ENCODE measurements at places on chromosomes 6 and 20. TPM values are rescaled to one million over a fixed set of nuclear protein-coding genes. Genes with fewer than 3 reads are reported as not detected.

GRCh38 chr6:134229520-134229919 is 88.4 kb downstream of the SGK1 start:
- DNase-seq: no peak

- DNase-seq: no peak
These were observed 201.4 kb downstream of the ARHGAP18 start for GRCh38 chr6:129508477-129509145.

DNA sequence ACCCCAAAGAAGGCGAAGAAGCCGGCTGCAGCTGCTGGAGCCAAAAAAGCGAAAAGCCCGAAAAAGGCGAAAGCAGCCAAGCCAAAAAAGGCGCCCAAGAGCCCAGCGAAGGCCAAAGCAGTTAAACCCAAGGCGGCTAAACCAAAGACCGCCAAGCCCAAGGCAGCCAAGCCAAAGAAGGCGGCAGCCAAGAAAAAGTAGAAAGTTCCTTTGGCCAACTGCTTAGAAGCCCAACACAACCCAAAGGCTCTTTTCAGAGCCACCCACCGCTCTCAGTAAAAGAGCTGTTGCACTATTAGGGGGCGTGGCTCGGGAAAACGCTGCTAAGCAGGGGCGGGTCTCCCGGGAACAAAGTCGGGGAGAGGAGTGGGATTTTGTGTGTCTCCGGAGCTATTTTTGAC is 69.6 kb downstream of the HFE start:
- DNase-seq: peak; percentile 72

- no peak for DNase-seq
These were observed 6.9 kb downstream of the VGLL2 start for GRCh38 chr6:117272032-117272866.

GRCh38 chr6:17392978-17393891 is at the start of gene CAP2:
Gene CAP2 (plus strand): TSS chr6:17393595. CDS start chr6:17421556, 27,961 bp downstream.
- no peak for DNase-seq

DNA sequence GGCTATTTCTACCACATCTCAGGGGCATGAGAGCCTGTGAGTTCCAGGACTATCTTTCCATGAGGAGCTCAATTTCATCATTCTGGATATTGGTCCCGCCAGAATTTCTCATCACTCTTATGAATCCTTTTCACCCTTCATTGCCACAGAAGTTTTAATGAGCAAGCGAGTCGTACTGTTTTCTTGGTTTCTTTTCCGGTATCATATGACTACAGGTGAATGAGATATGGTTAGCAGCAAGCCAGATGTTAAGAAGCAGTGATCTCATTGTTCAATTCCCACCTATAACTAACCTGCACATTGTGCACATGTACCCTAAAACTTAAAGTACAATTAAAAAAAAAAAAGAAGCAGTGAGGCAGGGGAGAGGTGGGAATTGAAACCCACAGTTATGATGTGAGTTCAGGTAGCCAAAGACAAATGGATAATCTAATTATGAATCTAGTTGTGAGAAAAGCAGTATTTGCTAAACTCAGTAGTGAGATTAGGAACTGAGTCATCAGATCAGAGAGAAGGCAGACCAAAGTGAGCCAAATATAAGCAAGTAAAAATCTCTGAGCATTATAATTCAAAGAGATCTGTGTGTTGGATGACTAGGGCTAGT is 78.0 kb upstream of the ELOVL5 start:
- no peak for DNase-seq

DNA sequence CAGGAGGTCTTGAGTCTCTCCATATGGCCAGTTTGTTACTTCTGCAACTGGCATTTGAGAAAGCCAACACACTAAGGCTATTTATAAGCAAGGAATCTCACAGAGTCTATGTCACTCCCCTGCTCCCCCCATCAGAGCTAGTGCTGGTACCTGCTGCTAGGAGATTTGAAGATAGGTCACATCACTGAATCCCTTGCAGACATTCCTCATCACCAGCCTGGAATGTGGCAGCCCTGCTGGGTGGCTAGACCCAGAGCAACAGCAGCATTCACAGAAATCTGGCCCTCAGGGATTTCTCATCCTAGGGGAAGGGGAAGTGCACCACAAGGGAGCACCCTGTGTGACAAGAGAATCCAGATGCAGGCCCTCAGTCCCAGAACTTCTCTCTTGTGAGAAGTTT is 672.1 kb downstream of the HACE1 start:
- no peak for DNase-seq

- no peak for DNase-seq
These were observed 2.3 kb downstream of the ARFRP1 start for GRCh38 chr20:63705232-63706026.

DNA sequence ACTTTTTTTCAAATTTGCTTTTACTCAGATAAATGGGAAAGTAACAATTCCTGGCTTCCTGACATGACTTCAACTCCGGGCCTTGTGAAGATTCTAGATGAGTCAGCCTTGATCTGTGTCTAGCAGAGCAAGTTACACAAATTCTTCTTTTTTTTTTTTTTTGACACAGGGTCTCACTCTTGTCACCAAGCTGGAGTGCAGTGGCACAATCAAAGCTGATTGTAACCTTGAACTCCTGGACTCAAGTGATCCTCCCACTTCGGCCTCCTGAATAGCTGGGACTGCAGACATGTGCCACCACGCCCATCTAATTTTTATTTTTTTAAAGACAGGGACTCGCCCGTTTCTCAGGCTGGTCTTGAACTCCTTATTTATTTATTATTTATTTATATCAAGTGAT is 7.3 kb upstream of the ARHGAP18 start:
- no peak for DNase-seq

GRCh38 chr6:46451343-46451742 is 39.9 kb downstream of the RCAN2 start:
- DNase-seq: no peak

- DNase-seq: no peak
These were observed 105.2 kb downstream of the CDK19 start for GRCh38 chr6:110710115-110710514.

GRCh38 chr6:2866171-2866846 is 24.6 kb upstream of the SERPINB1 start:
- no peak for DNase-seq

DNA sequence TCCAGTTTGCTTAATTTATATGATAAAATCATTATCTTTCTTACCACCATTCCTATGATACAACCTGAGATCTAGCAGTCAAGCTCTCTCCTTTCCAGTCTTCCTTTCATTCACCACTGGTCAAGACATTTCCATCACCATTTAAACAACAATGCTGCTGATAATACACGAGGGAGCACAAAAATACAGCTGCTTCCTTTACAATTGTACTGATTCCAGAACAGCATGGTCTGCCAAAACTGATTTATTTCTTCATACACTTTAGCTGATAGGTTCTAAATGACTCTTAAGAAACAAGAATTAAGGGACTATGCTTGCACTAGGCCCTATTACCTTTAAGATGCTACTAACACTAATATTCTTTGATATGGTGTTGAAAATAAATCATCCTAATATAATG is 65.0 kb downstream of the EPM2A start:
- no peak for DNase-seq

GRCh38 chr6:138862456-138862855 is 66.6 kb downstream of the ECT2L start:
- no peak for DNase-seq

GRCh38 chr6:87623248-87623647 is 33.3 kb downstream of the ORC3 start:
- no peak for DNase-seq

- DNase-seq: no peak
These were observed 8.2 kb upstream of the PRSS16 start for GRCh38 chr6:27239258-27239657.

DNA sequence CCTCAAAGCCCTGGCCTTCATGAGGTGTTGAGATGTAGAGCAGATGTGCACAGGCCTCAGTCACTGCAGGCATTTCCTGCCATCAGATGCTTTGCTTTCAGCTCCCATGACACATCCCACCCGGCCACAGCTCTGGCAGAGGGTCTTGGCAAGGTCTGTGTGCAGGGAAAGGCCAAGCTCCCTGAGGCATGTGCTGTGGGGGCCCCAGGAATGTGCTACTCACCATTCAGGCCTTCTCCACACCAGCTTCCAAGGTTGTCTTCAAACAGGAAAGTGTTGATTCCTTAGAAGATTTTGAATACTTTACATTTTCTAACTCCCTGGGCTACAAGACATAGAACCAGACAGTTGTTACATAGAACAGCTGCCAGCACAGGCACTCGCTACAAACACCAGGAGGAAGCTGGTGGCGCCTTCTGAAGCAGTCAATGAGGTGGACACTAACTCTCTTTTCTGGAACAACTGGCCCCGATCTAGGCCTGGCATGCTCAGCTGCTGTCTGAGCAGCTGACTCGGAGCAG is 27.8 kb downstream of the CASS4 start:
- no peak for DNase-seq

DNA sequence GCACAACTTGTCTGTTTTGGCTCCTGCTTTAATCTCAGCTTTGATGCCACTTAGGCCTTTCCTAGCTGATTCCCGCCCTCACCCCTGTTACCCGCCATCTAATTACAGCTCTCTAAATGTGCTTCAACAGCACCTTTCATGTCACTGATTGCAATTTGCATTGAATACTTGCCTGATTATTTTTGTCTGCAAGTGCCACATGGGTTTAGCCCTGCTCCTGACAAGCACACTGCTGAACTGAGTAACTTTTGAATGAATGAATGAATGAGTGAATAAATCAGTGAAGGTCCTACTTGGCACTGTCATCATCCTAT is 591 bp upstream of the DCBLD1 start:
- DNase-seq: peak; percentile 8

DNA sequence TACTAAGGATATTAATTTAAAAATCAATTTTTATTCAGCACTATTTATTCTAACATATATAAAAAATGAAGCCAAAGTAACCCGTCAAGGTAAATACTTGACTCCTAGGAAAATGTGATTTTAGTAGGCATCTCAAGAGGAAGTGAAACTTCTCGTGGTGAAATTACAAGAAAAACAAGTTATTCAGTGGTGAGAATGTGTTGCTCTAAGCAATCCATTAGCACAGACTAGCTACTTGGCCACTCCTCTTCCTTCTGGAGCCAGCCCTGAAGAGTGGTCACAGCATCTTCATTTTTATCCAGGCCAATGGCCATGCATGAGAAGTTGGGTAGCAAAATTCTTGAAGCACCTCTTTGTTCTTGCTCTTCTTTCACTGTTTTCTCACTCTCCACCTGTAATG is 40.4 kb upstream of the GFRAL start:
- DNase-seq: no peak

DNA sequence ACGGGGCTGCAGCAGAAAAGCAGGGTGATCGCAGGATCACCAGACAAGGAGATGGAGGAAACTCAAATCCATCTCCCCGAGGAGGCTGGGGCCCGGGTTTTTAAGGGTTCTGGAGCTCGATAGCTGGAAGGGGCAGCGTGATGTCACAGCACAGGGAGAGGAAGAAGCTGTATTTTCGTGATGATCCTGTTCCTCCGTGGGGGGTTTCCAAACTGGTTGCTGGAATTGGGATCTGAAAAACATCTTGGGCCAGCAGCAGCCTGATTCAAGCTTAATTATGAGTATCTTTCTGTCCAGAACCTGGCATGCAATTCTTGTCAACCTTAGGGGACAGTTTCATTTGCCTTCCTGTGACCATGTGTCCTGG is 4.1 kb downstream of the CST7 start:
- no peak for DNase-seq

DNA sequence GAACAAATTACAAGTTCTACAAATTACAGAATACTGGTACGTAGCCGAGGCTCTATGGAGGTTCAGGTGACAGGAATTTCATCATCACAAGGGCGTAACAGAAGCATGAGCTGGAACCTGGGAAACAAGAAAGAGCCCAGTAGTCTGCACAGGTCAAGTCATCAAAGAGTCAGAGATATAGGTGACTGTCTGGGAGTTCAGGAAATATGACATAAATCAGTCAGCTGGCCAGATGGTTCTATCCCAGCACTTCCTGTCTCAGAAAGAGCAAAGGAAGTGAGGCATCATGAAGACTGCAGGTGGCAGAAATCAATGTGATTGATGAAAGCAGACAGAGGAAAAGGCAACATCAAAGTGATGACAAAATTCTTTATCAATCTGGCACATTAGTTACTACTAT is 23.3 kb downstream of the MYCT1 start:
- DNase-seq: no peak

DNA sequence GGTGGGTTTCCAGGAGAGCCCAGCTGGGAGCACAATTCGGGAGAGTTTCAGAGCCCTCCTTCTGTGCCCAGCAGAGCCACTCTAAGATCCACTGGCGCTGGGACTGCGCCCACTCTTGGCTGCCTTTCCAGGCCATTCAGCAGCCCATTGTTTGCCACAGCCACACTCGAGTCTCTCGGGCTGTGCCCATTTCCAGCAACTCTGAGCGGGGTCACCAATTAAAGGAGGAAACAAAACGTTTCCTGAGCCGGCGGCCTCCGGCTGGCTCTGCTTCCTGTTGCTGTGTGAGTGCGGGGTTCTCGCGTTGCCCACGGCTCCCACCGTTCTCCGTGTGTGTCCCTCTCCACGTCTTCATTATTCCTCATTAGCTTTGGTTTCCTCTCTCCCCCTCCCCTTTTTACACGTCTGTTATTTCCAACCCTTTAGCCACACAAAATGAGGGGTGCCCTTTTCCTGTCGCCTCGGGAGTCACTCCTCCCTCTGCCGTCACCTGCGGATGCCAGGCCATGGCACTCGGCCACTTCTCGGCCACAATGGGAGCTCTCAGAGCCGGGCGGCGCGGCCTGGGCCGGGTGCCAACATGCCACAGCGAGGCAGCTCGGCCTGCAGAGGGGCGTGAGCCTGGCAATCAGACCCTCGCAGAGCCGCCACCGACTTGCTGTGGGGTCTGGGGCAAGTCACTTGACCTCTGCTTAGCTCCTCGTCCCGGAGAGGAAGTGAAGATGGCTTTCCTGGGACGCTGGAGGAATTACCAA is 94.3 kb upstream of the NKX2-2 start:
- DNase-seq: no peak

CCN5 gene
- total RNA-seq: not detected

SLC17A2 gene
- not detected for total RNA-seq

NKX2-2 gene
- not detected for total RNA-seq

KIAA0408 gene
- 10.9 TPM for total RNA-seq

CEP250 gene
- 70.7 TPM for total RNA-seq

SCUBE3 gene
- not detected for total RNA-seq

HBS1L gene
- total RNA-seq: 70.0 TPM

GSTA2 gene
- not detected for total RNA-seq

ATG5 gene
- 28.8 TPM for total RNA-seq

FAM184A gene
- total RNA-seq: 5.3 TPM

FILIP1 gene
- 0.08 TPM for total RNA-seq

WFDC10A gene
- total RNA-seq: not detected

PI3 gene
- not detected for total RNA-seq

SNRPB gene
- total RNA-seq: 118 TPM

ZSCAN23 gene
- total RNA-seq: 3.4 TPM

CLPSL2 gene
- total RNA-seq: not detected

BAK1 gene
- 16.9 TPM for total RNA-seq

KLC4 gene
- 56.9 TPM for total RNA-seq

CST5 gene
- not detected for total RNA-seq
